Panc1 (cell line): ENCODE measurements at places on chromosomes 11 and 22. TPM values are rescaled to one million over a fixed set of nuclear protein-coding genes. Genes with fewer than 3 reads are reported as not detected.

- DNase-seq = no peak
Observed at GRCh38 chr11:68827733-68828132, 14.0 kb downstream of the CPT1A start.

DNA sequence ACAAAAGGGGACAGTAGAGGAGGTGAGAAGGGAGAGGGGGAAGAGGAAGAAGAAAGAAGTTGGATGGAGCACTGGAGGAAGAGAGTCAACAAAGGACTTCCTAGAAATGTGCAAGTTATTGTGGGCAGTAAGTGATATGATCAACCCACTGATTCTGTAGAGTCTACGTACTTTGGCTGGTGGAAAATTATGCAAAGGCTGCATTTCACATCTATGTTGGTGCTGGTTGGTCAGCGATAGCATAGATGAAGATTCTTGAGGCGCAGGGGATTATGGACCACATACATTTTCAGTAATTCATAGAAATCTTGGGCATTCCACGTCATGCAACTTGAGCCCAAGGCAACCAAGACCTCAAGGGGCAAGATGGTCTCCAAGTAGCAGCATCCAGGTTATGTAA lies 12.6 kb upstream of the BIRC3 start:
- DNase-seq = no peak

DNA sequence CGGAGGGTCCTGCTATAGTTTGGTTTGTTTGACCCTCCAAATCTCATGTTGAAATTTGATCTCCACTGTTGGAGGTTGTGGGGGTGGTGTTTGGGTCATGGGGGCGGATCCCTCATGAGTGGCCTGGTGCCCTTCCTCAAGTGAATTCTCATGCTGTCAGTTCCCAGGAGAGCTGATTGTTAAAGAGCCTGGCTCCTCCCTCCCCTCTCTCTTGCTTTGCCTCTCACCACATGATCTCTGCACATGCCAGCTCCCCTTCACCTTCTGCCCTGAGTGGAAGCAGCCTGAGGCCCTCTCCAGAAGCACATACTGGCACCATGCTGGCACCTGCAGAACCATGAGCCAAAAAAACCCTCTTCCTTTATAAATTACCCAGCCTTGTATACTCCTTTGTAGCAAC lies 7.1 kb downstream of the TSPAN18 start:
- DNase-seq = no peak

DNA sequence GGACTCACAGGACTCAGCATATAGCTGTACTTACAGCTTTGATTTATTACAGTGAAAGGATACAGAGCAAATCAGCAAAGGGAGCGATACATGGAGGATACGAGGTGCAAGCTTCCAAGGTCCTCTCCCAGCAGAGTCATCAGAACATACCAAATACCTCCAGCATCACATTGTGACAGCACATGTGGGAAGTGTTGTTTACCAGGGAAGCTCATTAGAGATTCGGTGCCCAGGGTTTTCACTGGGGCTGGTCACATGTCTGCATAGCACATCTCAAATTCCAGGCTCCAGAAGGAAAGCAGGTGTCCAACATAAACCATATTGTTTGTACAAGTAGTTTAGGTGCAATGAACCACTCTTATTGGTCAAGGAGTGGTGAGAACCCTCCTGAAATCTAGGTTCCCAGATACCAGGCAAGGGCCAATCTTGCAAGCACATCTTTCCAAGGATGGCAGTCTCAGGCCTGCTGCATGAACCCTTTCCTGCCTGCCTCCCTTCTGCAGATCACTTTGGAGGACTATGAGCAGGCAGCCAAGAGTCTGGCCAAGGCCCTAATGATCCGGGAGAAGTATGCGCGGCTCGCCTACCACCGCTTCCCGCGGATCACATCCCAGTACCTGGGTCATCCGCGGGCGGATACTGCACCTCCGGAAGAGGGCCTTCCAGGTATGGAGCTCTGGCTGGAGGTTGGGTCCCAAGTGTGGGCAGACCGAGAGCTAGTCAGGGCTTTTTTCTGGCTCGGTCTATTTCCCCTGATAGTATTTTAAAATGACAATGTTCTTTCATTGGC lies 26.7 kb downstream of the AMPD3 start:
- no peak for DNase-seq

GRCh38 chr11:78149646-78150045 lies 10.2 kb upstream of the ALG8 start:
- DNase-seq = peak; percentile 67

DNA sequence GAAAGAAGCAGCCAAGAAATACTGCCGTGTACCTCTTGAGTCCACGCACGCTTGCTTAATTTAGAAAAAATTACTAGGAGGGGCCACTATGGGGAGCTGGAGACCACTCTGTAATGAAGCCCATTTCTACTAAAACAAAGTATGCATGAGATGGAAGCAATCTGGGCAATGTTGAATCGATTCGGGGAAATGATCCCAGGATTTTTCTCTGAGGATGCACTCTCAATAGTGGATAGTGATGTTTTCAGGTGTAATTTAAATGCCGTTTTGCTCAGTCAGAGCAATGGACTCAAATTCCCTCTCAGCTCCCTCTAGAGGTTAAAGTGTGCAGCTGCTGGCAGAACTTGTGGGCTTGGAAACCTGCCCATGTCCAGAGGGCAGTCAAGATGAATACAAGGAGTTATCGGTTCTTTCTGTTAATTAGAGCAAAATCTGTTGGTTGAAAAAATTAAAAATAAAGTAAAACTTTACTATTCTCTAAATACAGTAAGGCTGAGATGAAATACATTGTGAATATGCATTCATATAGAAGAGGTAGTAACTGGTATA lies 64.1 kb downstream of the ME3 start:
- DNase-seq = no peak

DNA sequence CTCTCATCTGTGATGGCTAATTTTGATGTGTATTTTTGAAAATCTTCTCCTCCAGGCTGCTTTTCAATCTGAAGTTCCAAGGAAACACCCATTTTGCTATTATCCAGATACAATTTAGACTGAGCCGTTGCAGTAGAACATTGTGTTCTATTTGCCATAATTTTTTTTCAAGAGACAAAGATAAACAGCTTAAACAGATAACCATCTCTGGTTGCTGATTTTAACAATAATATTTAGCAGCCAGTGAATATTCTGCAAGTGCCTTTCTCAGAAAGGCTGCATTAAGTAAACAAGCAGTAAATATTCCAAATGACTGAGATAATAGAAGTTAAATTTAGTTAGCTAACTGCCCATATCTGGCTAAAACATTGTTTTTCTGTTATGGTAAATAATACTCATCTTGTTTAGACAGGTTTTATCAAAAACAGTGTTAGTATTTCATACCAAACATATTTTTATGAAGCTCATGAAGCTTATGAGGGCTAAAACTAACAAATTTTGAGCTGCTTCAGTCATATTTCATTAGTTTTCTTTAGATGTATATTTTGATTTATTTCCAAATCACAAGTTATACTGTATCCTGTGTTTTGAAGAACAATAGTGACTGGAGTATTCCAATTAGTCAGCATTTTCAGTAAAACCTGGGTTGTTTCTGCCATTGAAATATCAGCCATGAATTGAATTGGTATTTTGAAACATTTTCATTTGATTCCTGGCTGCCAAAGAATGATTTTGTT lies 206.7 kb downstream of the SBF2 start:
- no peak for DNase-seq

DNA sequence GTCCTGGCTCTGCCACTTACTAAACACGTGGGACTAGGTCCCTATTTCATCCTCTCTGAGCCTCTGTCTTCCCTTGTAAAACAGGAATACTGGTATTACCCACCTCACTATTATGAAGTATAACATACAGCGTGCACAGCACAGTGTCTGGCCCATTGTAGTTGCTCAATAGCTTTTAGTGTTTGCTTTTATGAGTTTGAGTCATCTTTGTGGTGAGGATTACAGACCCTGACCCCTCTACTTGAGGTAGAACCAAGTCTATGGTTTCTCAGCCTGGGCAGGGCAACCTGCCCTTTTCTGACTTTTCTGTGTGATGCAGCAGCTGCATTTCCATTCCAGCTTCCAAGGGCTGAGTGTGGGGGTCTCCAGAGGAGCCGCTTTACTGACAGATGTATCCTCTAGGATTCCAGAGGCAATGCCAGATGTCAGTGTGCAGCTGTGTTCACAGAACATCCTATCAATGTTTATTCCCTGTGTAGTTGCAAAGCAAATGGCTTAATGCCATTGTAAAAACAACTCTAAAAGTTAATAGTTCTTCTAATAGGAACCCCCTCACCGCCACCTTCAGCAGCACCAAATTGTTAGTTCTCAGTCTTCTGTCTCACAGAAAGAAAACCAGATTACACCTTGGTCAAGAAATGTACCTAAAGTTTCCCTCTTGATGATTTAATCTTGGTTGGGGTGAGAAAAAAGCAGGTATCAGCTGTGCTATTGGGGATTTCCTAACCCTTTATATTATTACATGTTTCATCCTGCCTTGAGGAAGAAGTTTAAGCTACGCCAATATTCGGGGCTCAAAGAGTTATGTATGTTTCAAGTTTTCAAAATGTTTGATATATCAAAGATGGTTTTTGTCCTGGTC lies 16.8 kb downstream of the PRR5L start:
- DNase-seq = no peak

DNA sequence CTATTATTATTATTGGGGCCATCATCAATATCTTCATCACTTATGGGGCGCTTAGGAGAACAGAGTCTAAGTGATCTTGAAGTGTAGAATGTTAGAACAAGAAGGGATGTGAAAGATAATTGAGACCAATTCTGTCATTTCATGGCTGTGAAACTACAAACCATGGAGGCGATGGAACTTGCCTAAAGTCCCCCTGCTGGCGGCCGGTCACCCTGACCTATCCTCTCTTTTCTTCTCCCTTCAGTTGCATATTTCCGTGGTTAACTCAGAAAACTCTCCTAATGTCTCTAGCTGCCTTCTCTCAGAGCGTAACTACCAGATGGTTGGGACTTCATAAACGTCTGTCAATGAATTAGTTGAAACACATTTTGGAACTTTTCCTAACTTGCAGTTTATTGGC lies 6.6 kb upstream of the OR4B1 start:
- no peak for DNase-seq

DNA sequence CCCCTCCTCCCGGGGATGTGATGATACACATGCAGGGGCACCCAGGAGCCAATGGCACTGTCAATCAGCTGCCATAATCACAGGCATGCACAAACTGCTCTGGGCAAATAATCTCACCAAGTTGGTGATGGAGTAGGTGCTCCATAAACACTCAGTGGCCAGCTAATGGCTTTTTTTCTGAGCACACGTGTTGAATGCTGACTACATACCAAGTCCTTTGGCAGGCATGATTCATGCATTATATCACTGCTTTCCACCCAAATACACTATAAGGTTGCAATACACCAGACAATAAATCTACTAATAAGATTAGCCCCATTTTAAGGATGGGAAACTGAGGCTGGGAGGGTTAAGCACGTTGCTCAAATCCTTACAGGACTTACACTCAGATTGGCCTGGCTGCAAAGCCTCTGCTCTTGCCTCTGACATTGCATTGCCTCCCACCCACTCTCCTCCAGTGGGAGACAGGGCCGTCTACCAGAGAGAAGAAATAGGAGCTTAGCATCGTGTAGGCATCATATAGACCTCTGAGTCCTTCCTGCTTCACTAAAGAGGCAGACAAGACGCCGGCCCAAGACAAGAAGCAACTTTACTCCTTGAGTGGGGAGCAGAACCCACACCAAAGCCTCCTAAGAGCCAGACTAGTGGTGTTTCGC lies 32.7 kb upstream of the ACCSL start:
- DNase-seq = no peak

GRCh38 chr22:39543095-39543494 lies 10.5 kb upstream of the RPS19BP1 start:
- DNase-seq = no peak

- DNase-seq = no peak
Observed at GRCh38 chr22:19719050-19719482, 4.3 kb upstream of the GP1BB start.

DNA sequence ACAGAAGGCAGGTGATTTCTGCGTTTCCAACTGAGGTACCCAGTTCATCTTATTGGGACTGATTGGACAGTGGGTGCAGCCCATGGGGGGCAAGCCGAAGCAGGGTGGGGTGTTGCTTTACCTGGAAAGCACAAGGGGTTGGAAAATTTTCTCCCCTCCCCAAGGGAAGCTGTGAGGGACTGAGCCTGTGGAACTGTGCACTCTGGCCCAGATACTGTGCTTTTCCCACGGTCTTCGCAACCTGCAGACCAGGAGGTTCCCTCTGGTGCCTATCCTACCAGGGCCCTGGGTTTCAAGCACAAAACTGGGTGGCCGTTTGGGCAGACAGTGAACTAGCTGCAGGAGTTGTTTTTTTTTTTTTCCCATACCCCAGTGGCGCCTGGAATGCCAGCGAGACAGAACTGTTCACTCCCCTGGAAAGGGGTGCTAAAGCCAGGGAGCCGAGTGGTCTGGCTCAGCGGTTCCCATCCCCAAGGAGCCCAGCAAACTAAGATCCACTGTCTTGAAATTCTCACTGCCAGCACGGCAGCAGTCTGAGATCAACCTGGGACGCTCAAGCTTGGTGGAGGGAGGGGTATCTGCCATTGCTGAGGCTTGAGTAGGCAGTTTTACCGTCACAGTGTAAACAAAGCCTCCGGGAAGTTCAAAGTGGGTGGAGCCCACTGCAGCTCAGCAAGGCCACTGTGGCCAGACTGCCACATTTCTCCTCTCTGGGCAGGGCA lies 97.2 kb downstream of the JRKL start:
- DNase-seq = no peak

DNA sequence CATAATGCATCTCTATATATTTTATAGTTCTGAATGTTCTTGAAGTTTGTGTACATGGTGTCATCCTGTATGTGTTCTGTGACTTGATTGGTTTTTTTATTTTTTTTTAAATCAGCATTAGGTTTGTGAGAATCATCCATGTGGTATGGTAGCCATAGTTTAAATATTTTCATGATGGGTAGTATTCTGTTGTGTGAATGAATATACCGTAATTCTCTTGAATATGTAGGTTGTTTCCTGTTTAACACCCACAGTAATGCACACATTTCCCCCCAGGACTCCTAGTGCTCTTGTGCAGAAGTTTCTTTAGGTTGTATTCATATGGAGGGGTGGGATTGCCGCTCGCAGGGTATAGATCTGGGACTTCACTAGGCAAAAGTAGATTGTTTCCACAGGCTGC lies 2.0 kb downstream of the PACS1 start:
- no peak for DNase-seq

GRCh38 chr22:41256254-41257253 lies 15.8 kb upstream of the CHADL start:
- DNase-seq = peak; percentile 64

GRCh38 chr11:67372321-67372992 lies 941 bp downstream of the CLCF1 start:
- no peak for DNase-seq

DNA sequence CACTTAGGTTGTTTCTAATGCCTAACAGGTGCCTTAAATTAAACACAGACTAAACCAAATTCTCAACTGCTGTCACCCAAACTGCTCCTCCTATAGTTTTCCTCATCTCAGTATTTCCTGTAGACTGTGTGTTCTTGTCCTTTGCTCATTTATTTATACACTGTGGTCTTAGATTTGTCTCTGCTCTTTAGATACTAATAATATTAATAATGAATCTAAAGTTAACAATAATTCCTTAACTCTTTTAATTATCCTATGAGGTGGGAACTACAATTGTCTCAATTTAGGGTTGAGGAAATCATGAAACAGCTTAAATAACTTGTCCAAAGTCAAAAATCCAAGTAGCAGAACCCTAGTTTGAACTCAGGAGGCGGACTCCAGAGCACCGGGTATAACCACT lies 43.9 kb upstream of the YPEL1 start:
- DNase-seq = no peak

- no peak for DNase-seq
Observed at GRCh38 chr11:66367561-66368312, 3.8 kb downstream of the SLC29A2 start.

- no peak for DNase-seq
Observed at GRCh38 chr22:20469110-20469868, 26.3 kb downstream of the KLHL22 start.

Gene MIOX
- total RNA-seq = 0.23 TPM

Gene HSPB2
- total RNA-seq = not detected

Gene ENTHD1
- not detected for total RNA-seq
